ENCODE measurements at places on chromosomes 13 and 19.

DNA sequence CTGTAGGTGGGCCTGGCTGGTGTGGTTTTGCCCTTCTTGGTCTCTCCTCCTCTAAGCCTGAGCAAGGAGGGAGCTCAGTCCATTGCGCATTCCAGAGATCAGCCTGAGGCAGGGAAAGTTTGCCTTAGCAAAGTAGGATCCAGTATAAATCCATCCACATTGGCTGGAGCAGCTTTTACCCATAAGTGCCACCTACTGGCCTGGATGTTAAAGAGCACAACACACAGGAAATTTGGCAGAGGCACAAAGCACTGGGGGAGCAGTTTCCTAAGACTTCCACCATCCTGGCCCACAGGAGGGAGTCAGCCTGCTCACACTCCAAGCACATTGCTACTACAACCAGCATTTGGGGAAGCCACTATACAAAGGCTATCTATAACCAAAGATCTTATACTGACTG is 1124.2 kb downstream of the SLITRK1 start:
- DNase-seq, result peak; percentile 43

DNA sequence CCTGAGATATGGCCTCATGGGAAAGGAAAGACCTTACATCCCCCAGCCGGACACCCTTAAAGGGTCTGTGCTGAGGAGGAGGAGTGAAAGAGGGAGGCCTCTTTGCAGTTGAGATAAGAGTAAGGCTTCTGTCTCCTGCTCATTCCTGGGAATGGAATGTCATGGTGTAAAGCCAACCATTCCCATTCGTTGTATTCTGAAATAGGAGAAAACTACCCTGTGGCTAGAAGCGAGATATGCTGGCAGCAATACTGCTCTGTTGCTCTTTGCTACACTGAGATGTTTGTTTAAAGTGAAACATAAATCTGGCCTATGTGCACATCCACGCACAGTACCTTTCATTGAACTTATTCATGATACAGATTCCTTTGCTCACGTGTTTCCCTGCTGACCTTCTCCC is 783 bp upstream of the ZNF587B start:
- no peak for DNase-seq

GRCh38 chr19:1470055-1470304 is 9.0 kb downstream of the C19orf25 start:
- DNase-seq, result no peak

- no peak for DNase-seq
Observed at GRCh38 chr13:104382951-104383350, 1316.7 kb upstream of the SLC10A2 start.

DNA sequence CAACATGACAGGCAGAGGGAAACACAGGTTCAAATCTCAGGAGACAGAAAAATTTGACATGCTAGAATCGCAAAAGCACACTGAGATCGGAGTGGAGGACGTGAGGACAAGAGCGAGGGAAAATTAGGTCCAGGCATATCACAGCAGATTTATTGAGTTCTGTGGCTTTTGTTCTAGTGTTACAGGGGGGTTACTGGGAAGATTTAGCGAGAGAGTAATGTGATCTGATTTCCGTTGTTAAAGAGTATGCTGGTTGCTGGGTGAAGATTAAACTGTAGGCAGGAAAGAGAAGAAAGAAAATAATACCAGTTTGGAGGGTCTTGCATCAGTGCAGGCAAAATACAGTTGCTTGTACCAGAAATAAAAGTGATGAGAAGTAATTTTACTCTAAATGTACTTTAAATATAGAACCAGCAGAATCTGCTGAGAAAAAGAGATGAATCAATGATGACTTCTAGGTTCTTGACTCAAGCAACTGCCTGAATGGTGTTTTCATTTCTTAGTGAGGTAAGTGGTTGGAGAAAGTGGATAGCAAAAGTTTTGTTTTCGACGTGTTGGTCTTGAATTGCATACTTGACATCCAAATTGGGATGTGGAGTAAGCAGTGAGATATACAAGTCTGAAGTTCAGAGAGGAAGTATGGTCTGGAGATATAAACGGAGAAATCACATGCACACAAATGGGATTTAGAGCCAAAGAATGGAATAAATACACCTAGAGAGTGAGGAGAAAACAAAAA is 35.7 kb downstream of the UFM1 start:
- DNase-seq, result no peak

- DNase-seq, result peak; percentile 26
Observed at GRCh38 chr13:19618977-19619376, 14.5 kb upstream of the MPHOSPH8 start.

GRCh38 chr13:45280751-45281634 is 60.0 kb downstream of the TPT1 start:
- peak; percentile 68 for DNase-seq

GRCh38 chr19:17948931-17949930 is 16.4 kb downstream of the CCDC124 start:
- DNase-seq, result no peak

GRCh38 chr19:9935506-9936325 is 599 bp downstream of the OLFM2 start:
- DNase-seq, result no peak

DNA sequence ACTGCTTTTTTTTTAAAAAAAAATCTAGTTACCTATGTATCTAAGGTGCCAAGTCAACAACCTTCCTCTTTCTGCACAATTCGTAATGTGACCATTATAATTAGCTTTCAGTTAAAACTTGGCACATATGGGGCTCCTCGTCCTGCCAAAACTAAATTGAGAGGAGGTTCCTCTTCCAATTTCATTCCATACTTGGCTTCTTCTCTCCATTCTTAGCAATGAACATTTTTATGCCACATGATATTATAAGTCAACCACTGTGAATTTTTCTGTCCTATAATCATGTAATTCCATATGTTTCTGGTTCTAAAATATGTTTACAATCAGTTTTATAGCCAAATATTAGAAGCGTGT is 177.0 kb downstream of the DCLK1 start:
- DNase-seq, result no peak

- DNase-seq, result no peak
Observed at GRCh38 chr13:38045278-38046048, 175.9 kb upstream of the TRPC4 start.
